ENCODE measurements at places on chromosomes 1 and 21.

DNA sequence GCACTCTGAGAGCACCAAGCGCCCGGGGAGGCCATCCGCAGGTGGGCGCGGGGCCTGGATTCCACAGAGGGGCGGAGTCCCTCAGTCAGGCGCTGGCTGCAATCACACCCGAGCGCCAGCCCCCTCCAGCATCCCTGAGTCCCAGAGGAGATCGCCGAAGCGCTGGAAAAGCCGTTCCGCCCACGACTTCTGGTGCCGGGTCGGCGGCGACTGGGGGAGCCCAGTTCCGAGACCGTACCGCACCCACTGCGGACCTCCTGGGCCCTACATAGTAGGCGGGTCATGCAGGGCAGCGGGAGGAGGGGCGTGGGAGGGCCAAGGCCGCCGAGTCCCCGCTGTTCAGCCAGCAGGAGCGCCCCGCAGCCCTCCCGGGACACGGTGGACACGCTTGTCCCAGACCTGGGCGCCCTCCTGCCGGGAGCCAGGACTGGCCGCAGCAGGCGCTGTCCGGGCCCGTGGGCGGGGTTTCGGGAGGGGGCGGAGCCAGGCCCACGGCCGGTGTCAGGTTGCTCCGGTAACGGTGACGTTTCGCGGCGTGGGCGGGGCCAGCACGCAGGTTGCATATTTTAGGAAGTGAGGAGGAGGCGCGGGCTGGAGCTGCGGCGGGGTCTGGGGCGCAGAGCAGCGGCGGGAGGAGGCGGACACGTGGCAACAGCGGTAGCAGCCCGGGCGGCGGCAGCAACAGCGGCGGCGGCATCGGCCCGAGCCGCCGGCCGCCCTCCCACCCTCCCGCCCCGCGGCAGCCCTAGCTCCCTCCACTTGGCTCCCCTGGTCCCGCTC lies at the start of gene ATP1A1:
ATP1A1 (plus strand) TSS at position 594 of the 780 bp plus-strand sequence. CDS start 268 bp downstream, outside the sequence.
- peak; percentile 99 for DNase-seq

DNA sequence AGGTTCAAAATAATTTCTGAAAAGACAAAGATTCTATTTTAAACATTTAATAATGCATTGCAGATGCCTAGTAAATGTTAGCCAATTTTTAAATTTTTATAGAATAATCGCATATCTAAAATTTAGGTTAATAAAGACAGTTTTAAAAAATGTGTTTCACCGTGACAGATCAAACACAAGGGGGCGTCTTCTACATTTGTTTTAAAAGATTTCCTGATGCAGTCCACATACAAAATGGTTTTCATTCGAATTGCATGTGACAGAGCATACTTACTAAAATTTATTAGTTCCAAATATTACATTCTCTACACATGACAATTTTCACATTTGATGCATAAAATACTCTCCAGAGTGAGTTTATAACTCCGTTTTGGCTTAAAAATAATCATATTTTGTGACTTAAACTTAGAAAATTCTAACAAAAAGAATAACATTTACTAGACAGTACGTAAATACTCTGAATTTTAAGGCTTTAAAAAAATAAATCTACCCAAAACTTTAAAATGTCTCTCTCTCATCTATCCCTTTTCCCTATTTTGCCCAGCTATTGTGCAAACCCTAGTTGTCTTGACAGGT lies 75.5 kb downstream of the ADAMTS1 start:
- peak; percentile 10 for DNase-seq

GRCh38 chr1:204725821-204726448 lies 40.4 kb upstream of the LRRN2 start:
- no peak for DNase-seq

GRCh38 chr1:58932859-58933598 lies 149.2 kb upstream of the JUN start:
- DNase-seq = no peak

DNA sequence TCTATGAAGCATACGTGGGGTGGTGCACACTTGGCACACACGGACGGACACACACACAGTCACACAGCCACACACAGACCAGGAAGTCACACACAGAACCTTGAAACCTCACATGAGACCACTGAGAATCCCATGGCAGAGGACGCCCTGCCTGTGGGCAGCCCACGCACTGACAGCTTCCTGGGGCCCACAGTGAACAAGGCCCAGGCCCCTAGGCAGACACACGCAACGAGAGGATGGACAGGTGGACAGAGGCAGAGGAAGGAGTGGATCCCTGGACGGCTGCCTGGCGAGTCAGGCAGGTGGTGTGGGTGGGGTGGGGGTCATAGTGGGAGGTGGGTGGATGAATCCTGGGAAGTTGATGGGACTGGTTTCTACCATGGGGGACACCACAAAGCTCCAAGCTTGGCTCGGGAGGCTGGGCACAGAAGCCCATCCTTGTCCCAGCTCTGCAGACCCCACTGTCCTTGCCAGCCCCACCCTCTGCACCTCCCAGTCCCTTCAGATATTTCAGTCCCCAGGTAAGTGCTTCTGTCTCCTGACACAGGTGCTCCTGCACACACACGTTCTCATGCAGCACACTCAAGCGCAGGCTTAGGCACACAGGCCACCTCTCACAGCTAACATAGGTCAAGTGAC lies 49.1 kb downstream of the WNT9A start:
- peak; percentile 21 for DNase-seq

GRCh38 chr1:40204856-40205255 lies 42.9 kb upstream of the TMCO2 start:
- DNase-seq = no peak

GRCh38 chr1:175555266-175555665 lies 188.1 kb downstream of the TNR start:
- no peak for DNase-seq

GRCh38 chr1:192581131-192581927 lies 5.8 kb downstream of the RGS1 start:
- no peak for DNase-seq

DNA sequence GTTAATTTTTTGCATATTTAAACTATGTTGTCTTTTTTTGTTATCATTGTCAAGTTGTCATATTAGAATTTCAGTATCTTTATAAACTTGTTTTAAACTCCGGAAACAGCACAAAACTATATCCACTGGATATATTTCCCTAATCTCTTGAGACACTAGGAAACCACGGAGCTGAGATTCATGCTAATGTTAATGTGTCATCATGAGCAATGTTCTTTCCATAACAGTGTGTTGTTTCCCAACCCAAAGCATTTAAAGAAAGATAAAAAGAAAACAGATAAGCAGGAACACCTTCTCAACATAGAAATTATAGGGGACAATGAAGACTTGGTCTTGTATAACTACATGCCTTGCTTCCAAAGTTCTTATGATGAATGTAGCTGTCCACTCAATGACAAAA lies 626.2 kb upstream of the TMPRSS15 start:
- DNase-seq = no peak

GRCh38 chr1:87170157-87170556 lies 158.5 kb upstream of the LMO4 start:
- DNase-seq = no peak

GRCh38 chr1:235022981-235023710 lies 105.5 kb downstream of the TOMM20 start:
- DNase-seq = no peak

DNA sequence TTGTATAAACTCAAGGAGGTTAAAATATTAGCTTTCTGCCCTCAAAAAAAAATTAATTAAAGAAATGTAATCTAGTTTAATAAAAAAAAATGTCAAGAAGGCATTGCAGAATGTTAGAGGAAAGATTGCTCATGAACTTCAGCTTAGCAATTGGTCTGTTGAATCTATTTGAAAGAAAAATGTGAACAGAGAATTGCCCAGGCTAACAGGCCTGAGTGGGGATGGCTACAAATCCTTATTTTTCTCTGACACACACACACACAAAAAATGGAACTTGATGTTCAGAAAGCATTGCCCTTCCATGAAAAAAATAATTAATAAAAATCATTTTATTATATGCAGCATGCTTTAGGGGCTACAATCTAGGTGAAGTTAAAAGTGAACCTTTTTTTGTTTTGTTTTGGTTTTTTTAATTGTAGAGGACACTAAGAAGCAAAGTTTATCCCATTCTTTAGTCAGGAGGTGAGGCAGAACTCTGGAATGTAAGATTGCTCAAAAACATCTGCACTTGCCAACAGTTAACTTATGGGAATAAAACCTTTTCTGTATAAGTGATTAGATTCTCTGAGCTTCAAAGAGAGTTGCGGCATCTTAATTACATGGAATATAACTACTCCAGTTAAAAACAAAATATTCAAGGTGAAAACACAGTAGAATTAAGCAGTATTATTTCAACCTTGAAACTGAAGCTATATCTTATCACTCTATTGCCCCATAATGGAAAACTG lies 658.5 kb upstream of the ADGRL2 start:
- no peak for DNase-seq

DNA sequence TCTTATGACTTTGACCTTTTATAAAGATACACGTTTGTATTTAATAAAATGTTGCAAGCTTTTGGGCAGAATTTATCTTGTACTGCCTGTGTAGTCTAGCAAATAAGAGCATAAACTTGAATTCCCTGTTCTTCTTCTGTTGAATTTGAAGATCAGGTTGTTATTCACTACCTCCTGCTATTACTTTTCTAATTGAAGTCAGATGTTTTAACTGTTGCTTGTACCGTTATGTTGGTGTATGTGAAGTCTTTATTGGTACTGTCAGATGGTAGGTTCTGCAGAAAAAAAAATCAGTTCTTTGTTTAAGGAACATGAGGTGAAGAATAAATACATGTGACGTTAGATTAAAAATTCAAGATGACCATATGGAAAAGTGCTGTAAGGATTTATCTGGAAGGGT lies 69.1 kb downstream of the DYRK1A start:
- no peak for DNase-seq

- peak; percentile 75 for DNase-seq
These were observed 23.5 kb downstream of the F11R start for GRCh38 chr1:160997323-160998038.

DNA sequence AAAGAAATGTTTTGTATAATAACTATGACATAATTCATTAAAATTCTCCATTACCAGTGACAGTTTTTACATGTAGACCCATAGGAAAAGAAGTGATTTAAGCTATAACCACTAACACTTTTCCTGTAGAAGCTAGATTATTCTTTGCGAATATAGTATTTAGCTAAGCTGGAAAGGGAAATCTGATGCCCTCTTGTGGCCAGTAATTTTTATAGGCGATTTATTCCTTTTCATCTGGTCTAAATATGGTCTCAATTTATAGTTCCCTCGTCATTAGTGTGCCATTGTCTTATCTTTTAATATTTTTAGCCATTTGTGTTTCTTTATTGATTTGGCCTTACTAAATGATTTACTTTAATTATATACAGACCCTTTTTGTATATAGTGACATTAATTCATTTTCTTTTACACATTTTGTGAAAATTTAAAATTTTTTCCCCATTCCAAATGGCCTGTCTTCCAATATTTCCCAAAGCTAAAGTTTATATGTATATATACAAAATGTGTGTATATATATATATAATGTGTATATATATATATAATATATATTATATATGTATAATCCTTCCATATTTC lies 26.7 kb downstream of the BTG3 start:
- DNase-seq = no peak

DNA sequence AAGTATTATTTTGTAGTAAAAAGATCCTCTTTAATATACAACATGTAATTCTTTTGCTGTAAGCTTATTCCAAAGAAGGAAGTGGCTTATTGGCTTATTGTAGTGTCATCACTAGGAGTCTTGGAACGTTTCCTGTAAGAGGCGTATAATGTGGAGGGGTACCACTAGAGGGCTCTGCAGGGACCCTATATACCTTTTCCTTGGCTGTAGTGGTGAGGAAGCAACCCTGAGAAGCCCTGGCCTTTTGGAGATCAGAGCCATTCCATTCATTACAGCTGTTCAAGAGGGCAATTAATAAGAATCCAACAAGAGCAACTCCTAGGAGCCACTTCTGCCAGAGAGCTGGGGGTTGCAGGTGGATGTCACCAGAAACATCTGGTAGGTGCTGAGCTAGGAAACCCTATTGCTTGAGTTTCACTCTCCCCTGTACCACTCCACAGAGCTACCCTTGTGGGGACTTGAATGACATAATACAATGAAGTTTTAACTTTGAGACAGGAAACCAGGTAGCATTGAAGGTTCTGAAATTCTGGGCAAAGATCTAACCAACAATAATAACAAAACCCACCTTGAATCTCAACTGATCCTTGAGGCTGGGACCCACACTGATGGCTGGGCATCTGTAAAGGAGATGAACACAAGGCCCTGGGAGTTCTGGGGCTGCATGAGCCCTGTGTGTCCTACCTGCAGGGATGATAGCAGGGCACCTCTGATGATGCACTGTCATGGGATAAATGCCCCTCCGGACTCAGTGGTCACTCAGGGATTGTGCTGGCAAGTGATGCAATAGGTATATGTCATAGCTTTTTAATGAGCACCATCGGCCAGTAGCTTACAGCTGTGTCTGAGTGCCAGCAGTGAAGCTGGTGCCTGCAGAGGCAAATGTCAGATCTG lies 160.2 kb upstream of the COA6 start:
- no peak for DNase-seq

DNA sequence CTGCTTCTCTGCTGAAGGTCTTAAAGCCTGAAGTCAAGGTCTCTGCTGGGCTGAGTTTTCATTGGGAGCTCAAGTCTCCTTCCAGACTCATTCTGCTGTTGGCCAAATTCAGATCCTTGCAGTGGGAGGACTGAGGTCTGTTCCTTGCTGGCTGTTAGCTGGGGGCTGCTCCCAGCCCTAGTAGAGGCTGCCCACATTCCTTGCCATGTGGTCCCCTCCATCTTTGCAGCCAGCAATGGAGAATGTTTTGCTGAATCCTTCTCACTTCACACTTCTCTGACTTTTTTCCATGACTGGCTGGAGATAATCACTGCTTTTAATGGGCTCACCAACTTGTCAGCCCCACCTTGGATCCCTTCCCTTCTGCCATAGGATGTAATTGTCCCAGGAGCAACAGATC lies 33.2 kb downstream of the UBASH3A start:
- DNase-seq = no peak

DNA sequence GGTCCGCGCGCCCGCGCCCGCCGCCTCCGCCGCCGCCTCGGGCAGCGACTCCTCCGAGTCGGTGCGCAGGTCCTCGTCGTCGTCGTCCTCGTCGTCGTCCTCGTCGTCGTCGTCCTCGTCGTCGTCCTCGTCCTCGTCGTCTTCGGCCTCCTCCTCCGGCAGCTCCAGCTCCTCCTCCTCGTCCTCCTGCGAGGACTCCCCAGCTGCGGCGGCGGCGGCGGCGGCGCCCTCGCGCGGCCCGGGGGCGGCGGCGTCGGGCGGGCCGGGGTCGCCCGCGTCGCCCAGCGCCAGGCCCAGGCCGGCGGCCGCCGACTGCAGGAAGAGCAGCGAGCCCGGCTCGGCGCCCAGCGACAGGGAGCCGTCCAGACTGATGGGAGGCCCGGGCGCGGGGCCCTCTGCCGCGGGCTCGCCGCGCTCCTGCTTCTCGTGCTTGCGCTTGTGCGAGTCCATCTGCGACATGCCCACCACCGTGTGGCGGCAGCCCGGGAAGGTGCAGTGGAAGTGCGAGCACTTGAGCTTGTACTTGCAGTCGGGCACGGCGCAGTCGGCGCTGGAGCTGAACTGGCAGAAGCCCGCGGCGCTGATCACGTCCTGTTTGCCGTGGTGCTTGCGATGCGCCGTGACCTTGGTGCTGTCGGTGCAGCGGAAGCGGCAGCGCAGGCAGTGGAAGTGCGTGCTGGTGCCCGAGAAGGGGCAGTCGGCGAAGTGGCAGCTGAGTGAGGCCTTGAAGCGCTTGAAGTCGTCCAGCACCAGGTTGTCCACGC lies 157.3 kb downstream of the CASZ1 start:
- DNase-seq = no peak

Data from CD4-positive, alpha-beta T cell (primary cell).